Ammon's horn (tissue), 1 donor: ENCODE measurements at places on chromosomes 3 and 15.

- DNase-seq = no peak
These were observed 357 bp upstream of the MAN2C1 start for GRCh38 chr15:75368689-75369239.

DNA sequence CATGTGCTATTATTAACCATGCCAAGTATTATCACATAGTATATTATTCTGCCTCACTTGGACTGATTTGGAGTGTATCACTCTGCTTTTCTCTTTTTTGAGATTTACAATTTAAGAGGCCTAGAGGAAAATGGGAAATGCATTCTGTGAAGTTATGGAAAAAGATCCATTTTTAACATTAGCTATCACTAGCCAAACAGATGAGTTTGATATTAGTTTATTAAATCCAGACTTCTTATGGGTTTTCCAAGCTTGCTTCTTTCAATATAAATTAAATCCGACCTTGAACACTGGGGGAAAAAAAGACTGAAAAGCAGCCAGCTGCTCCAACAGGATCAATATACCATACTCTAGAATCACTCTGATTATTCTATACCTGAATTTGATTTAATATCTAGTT lies 30.1 kb upstream of the PLOD2 start:
- DNase-seq = no peak

- no peak for DNase-seq
These were observed 25.0 kb downstream of the LRRC58 start for GRCh38 chr3:120324190-120324589.

DNA sequence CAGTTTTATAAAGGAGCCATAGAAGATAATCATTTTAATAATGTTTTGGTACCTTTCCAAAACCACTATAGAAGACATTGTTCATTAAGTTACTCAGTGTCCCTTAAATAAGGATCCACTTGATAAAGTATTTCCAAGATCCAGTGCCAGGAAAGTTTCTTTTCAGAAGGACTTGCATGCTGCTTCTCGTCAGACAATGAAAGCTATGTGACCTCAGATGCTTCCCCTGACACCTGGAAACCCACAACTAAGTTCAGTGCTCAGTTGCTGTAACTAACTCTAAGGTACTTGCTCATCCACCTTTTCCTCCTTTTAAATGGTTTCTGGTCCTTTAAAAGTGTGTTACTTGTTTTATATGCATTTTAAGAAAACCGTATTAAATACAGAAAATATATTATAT lies 7.3 kb downstream of the SSR3 start:
- DNase-seq = no peak

- no peak for DNase-seq
These were observed 326.1 kb upstream of the LRRFIP2 start for GRCh38 chr3:37500518-37500917.

DNA sequence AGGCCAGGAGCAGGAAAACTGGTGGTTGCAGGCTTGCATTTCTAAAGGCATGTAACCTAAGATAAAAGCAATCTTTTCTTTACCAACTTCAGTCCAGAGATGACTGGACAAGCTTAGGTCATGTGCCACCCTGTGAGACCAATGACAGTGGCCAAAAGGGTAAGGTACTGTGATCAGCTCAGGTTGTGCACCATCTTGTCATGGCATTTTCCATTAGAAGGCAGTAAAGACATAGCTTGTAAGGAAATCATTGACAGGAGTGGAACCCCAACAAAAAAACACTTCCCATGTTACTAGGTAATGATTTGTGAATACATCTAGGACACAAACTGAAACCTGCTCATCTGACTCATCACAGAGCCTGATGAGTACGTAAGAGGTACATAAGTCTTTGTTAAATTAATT lies 35.2 kb downstream of the SSR3 start:
- DNase-seq = no peak

DNA sequence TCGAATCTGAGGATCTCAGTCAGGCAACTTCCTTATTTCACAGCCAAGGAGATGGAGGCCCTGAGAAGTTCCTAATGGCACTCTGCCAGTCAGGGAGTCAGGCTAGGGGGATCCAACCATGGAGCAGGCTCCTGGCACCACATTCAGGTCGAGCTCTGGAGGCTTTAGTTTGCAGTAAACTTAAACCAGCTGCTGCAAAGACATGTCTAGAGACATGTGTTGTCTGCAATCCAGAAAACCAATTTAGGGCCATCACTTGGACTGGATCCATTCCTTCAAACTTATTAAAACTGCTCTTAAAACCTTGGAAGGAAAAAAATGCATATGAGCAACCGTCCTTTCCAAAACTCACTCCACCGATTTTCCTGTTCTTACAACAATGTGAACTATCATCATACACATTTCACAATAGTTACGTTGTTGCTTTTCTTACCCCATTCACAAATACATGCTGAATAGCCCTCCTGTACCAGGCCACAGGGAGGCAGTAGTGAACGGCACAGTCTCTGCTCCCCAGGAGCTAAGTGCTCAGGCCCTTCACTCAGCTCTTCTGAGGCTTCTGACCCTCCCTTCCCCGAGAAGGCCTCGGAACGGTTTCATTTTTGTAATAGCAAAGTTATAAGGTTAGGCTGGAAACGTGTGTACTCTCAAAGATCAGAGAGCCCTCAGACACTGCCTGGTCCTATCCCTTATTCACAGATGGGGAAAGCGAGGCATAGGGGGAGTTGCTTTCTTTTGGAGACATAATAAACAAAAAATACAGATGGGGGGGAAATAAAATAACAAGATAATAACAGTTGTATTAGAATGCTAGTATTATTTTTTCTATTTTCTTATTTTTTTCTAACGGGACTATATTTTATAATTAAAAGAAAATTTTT lies 20.1 kb downstream of the RFT1 start:
- DNase-seq = peak; percentile 48

DNA sequence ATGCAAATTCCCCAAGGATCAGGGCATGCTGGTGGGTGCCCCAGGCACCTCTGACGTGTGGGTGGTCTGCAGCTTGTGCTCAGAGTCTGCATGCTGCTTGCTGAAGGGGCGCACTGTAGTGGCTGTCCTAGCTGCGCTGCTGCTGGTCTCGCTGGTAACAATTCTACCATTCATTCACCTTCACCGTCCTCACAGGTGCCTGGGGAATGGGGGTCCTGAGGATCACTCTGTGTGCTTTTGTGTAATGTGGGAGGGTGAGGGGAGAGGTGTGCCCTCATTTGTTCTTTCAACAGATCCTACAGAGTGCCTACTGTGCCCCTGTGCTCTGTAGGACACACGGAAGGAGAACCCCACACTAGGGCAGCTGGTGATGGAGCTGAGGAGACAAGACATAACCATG lies 2.1 kb upstream of the ITGA11 start:
- DNase-seq = no peak

DNA sequence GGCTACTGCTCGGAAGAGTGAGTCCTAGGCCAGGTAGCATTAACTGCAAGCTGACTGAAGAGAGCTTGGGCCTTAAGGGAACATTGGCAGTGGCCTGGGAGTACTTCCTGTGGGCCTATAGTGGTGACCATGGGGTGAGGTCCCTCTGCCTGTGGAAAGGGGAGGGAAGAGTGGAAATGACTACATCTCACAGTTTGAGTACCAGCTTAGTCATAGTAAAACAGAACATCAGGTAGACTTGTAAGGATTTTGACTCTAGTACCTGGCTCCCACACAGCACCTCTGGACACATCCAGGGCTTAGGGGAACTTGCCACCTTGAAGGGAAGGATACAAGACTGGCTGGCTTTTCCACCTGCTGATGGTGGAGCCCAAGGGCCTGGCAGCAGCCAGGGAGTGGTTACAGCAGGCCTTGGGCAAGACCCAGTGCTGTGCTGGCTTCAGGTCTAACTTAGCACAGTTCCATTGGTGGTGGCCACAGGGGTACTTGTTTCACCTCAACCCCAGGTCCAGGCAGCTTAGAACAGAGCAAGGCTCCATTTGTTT lies 147.8 kb downstream of the SLC9A9 start:
- DNase-seq = no peak

GRCh38 chr3:140571836-140572235 lies 106.0 kb upstream of the TRIM42 start:
- DNase-seq = no peak

DNA sequence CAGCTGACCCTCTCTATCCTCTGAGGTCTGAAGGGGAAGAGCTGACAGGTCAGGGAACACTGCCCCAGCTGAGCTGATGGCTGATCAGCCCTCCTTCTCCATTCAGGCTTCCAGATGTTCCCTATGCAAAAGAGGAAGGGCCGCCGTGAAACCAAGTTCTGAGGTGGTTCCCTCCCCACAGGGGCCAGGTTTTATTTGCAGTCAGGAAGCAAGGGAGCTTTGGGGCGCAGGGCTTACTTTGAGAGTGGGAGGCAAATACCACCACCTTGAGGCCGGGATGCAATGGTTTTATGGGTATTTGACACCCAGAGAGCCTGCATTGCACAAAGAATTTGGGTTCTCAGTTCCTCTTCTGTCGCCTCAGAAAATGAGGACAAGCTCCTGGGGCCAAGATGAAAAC lies 186.9 kb downstream of the ARRDC4 start:
- DNase-seq = no peak

GRCh38 chr15:58322253-58322652 lies 109.5 kb upstream of the LIPC start:
- DNase-seq = no peak
